ENCODE measurements at places on chromosomes 16 and 17.

- DNase-seq = no peak
Measured at GRCh38 chr17:12856416-12856815, 67.1 kb downstream of the ARHGAP44 start.

DNA sequence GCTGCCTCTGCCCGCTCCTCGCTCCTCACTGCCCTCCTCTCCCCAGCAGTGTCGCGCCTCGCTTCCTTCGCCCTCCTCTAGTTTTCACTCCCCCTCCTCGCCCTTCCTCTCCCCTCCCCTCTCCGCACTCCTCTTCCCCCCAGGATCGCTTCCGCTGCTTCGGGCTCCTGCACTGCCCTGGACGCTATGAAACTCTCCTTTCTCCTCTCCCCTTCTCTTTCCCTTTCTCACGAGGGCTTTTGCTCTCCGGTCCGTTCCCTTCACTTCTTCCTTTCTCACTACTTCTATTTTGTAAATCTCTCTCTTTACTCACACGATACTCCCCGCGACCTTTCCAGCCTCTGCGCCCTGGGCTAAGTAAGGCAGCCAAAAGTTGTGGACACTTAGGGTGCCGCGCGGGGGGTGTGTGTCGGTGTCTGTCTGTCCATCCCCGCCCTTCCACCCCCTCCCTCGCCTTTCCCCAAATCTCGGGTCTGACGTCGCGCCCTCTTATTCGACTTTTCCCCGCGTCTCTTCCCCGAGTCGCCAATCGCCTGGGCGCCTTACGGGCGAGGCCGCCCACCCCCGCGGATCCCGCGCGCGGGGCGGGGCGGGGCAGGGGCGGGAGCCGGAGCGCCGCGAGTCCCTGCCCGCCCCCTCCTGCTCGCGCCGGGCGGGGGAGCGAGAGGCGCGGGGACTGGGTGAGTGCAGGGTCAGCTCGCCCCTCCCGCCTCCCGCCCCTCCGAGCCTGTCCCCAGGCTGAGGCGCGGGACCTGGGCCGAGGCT, at the start of gene IRX3:
Gene IRX3 (minus strand): TSS at position 422 of the 765 bp plus-strand sequence. CDS start 737 bp downstream, outside the sequence.
- peak; percentile 43 for DNase-seq

GRCh38 chr17:81543339-81543675, 8.8 kb downstream of the FAAP100 start:
- DNase-seq = no peak

DNA sequence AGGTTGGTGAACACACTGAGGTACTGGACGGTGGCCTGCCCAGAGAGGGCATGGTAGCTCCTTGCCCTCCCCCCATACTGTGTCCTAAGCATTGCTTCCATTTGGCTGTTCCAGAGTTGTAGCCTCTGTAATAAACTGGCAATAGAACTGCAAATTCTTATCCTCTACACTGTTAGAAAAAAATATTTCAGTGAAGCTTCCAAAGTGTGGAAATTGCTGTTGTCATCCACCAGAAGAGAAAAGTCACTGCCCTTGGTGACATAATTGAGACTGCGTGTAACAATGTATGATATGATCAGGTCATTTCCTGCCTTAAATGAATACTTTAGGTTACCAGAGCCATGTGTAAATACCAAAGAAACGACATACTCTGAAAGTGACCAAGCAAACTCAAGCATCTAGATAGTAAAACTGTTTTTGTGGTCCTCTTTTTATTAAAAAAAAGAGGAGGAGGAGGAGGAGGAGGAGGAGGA, 65.9 kb downstream of the CEP95 start:
- no peak for DNase-seq

- no peak for DNase-seq
Measured at GRCh38 chr17:74892013-74892841, 1.2 kb downstream of the FADS6 start.

DNA sequence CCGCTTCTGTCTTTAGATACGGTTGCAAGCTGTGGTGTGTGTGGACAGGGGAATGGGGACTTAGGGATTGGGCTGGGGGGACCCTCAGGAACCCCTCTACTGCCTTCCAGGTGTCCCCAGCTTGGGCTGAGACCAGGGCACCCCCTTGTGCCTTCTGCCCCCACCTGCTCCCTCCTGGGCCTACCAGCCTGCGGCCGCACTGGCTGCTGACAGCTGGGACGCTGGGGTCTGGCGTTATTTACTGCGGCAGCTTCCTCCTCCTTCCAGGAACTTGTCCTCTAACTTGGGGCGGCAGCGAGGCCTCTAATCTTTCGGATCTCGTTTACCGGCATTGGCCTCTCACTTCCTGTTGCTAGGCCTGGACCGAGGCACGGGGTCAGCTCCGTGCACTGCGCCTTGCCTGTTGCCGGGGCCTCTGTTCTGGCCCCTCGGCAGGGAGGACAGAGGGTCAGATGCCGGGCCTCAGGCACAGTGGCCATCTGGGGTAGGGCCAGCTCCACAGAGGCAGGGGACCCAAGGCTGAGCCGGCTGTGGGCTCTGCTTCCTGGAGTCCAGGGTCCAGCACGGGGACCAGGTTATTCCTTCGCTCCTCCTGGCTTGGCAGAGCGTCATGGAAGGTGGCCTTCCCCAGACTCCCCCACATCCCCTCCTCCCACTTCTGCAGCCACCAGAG, 31.8 kb downstream of the TMEM235 start:
- DNase-seq = no peak

GRCh38 chr16:27301236-27301861, 12.4 kb upstream of the IL4R start:
- DNase-seq = no peak

DNA sequence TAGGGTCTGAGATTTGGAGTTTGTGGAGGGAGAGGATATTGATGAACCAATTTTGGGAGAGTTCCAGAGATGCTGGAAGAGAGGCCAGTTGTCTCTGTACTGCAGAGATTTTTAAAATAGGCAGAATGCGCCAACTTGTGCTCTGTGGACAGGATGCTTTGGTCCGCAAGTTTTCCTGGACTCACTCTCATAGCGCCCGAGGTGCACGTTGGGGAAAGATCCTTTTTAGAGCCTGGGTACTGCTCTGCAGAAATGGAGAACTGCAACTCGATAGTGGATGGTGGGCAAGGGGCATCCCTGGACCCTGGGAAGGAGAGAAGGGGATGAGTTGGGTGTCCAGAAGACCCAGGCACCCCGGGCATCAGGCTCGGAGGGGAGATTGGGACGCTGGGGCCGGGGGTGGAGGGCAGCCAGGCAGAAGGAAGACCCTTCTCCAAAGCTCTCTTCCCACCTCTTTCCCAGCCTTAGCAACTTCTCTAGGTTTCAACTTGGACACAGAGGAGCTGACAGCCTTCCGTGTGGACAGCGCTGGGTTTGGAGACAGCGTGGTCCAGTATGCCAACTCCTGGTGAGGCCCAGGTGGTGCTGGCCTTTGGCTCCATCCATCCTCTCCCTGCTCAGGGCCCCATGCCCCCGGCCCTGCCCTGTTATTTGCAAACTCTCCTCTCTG, 590 bp downstream of the ITGAX start:
- DNase-seq = no peak

GRCh38 chr16:70588565-70588964, 57.8 kb upstream of the IL34 start:
- DNase-seq = no peak

- DNase-seq = no peak
Measured at GRCh38 chr17:71337938-71338337, 782.9 kb upstream of the SOX9 start.

GRCh38 chr17:9286434-9286833, 265.1 kb downstream of the NTN1 start:
- DNase-seq = no peak
